ENCODE measurements at places on chromosomes 12 and 14. TPM values are rescaled to one million over a fixed set of nuclear protein-coding genes. Genes with fewer than 3 reads are reported as not detected.

The PKP2 gene
- total RNA-seq, result 5.2 TPM

The DNM1L gene
- 60.0 TPM for total RNA-seq

The BLTP3B gene
- total RNA-seq, result 26.6 TPM

The CABP1 gene
- 0.52 TPM for total RNA-seq

The SPSB2 gene
- 3.1 TPM for total RNA-seq

The ESRRB gene
- 1.6 TPM for total RNA-seq

The PHETA1 gene
- total RNA-seq, result 2.6 TPM

The TAMALIN gene
- total RNA-seq, result 9.4 TPM

The PPM1H gene
- total RNA-seq, result 4.2 TPM

The DDN gene
- total RNA-seq, result 18.8 TPM

The FGD4 gene
- total RNA-seq, result 51.1 TPM

The ARMH4 gene
- 6.8 TPM for total RNA-seq

The TMEM179 gene
- 1.0 TPM for total RNA-seq

The PMEL gene
- total RNA-seq, result 0.52 TPM

The IL31 gene
- not detected for total RNA-seq

The RND1 gene
- under 0.01 TPM for total RNA-seq

The SDR9C7 gene
- total RNA-seq, result not detected

The RIMBP2 gene
- 2.6 TPM for total RNA-seq

The MIPOL1 gene
- 16.7 TPM for total RNA-seq

The ACOT4 gene
- 0.52 TPM for total RNA-seq

The MED6 gene
- 45.4 TPM for total RNA-seq

The HCAR2 gene
- 1.6 TPM for total RNA-seq

The NOVA1 gene
- 12.5 TPM for total RNA-seq

The AVPR1A gene
- total RNA-seq, result 14.1 TPM

The OR6C4 gene
- total RNA-seq, result not detected

The KRT86 gene
- 0.52 TPM for total RNA-seq

The EFS gene
- total RNA-seq, result 17.2 TPM

The TPPP2 gene
- total RNA-seq, result not detected

The LRIG3 gene
- total RNA-seq, result 80.9 TPM

The C1QL4 gene
- total RNA-seq, result not detected

The TAC3 gene
- total RNA-seq, result not detected

The CBLN3 gene
- total RNA-seq, result under 0.01 TPM

The DCN gene
- 688 TPM for total RNA-seq

The TDP1 gene
- 12.5 TPM for total RNA-seq

The ERBB3 gene
- 154 TPM for total RNA-seq

The CLECL1 gene
- total RNA-seq, result not detected

The CCDC184 gene
- total RNA-seq, result 0.52 TPM

The DLK1 gene
- total RNA-seq, result 283 TPM

The GALNT9 gene
- 0.52 TPM for total RNA-seq

The PLCZ1 gene
- not detected for total RNA-seq

The GDF3 gene
- total RNA-seq, result 1.0 TPM

The TAS2R19 gene
- total RNA-seq, result 9.9 TPM

The MYH6 gene
- total RNA-seq, result 2.1 TPM

The C12orf54 gene
- total RNA-seq, result not detected

The RD3L gene
- total RNA-seq, result not detected

The ABCB9 gene
- 2.6 TPM for total RNA-seq

The PIWIL1 gene
- total RNA-seq, result not detected

All from skeletal muscle tissue (tissue), 5 donors.